ENCODE measurements at places on chromosomes 16 and 17.

DNA sequence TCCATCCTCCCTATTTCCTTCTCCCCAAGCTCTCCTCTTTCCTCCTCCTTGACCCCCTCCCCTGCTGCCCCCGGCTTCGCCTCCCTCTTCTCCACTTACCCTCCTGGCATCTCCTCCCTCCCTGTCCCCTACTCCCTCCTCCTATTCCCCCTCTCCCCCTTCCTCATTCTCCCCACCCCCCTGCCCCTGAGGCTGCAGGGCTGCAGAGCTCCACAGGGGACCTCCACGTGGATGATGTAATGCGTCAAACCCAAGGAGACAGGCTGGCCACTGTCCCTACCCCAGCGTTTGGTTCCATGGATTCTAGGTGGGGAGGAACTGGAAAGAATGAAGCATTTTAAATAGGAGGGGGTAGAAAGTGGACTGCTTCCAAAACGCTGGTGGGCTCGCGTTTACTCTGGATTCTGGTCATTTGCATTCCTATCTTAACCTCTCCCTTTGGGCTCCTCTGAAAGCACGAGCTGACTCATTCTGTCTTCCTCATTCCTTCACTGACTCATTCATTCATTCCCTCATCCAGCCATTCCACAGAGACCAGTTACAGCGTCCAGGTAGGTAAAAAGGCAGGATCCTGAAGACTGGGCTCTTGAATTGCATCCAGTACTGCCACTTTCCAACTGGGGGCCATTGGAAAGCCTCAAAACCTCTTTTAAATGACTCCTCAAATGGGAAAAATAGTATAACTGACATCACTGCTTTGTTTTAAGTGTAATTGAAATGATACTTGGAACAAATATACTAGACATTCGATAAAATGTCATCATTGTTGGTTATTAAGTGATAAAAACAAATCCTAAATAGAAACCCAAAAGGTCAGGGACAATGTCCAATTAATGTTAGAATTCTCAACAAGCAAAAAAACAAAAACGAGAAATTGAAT is 943 bp upstream of the COTL1 start:
- DNase-seq = peak; percentile 64

- DNase-seq = no peak
Measured at GRCh38 chr17:75499313-75500022, 15.9 kb downstream of the CASKIN2 start.

DNA sequence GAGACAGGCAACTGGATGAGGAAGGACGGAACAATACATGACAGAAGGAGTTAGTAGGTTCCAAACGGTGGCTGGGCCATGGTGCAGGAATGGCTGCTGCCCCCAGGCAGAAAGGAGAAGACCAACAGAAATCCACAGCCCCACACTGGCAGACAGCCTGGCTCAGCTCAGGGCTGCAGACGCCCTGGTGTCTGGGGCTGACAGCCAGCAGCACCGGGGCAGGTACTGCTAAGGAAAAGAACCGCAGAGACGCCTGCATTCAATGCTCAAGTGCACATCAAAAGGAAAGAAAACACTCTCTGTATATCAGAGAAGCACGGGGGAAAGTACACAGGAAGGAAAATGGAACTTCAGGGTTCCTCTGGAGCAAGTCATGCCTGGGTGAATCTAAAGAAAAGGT is 53.4 kb downstream of the GAS7 start:
- no peak for DNase-seq

GRCh38 chr16:48321317-48322036 is 63.7 kb downstream of the SIAH1 start:
- DNase-seq = no peak

- no peak for DNase-seq
Measured at GRCh38 chr17:19384723-19385391, 2.1 kb downstream of the MFAP4 start.

GRCh38 chr16:57764341-57765159 is 29.0 kb downstream of the KATNB1 start:
- DNase-seq = no peak

GRCh38 chr17:67280279-67280678 is 35.3 kb upstream of the HELZ start:
- DNase-seq = no peak

DNA sequence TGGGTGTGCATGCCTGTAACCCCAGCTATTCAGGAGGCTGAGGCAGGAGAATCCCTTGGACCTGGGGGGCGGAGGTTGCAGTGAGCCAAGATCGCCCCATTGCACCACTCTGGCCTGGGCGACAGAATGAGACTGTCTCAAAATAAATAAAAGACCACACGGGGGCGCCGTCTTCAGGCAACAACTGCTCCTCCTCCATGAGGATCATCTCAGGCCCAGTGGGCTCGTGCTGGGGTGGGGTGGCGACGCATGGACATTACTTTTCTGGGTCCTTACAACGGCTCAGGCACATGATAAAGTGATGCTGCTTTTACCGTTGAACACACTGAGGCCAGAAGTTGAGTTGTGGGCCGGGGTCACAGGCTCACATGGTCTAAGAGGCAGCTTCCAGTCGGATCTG is 56.2 kb downstream of the PRMT7 start:
- DNase-seq = no peak

- DNase-seq = no peak
Measured at GRCh38 chr16:80518436-80518835, 22.4 kb upstream of the DYNLRB2 start.

DNA sequence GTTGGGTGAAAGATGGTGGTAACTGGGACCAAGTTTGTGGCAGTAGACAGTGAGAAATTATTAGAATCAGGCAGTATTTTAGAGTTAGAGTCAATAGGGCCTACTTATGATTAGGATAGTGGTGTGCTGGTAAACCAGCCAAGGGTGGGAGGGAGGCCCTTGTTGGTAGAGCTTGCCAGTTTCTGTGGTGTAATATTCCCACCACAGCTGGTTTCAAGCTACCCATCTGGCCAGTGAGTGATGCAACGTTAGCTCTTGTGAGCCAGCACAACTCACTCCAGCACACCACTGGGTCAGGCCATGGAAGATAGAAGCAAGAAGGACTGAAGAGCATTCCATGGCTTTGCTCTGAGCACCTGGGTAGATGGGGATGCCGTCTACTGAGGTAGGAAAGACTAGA is 34.9 kb downstream of the GNAO1 start:
- DNase-seq = no peak

DNA sequence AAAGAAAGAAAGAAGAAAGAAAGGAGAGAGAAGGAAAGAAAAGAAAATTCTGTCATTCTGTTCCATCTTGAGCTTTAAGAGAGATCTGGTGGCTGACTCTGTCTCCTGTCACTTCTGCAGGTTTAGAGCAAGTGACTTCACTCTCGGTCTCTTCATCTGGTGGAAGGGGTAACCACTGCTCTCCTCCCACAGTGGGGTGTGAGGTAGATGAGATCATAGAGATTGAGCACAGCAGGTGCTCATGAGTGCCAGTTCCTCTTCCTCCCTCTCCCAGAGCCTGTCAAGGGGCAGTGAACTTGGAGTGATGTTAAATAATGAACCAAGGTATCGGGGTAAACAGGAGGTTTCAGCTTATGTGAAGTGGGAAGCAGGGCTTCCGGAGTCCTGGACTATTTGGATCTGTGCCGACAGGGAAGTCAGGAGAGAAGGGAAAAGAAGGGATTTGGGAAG is 47.7 kb downstream of the BEAN1 start:
- DNase-seq = no peak

DNA sequence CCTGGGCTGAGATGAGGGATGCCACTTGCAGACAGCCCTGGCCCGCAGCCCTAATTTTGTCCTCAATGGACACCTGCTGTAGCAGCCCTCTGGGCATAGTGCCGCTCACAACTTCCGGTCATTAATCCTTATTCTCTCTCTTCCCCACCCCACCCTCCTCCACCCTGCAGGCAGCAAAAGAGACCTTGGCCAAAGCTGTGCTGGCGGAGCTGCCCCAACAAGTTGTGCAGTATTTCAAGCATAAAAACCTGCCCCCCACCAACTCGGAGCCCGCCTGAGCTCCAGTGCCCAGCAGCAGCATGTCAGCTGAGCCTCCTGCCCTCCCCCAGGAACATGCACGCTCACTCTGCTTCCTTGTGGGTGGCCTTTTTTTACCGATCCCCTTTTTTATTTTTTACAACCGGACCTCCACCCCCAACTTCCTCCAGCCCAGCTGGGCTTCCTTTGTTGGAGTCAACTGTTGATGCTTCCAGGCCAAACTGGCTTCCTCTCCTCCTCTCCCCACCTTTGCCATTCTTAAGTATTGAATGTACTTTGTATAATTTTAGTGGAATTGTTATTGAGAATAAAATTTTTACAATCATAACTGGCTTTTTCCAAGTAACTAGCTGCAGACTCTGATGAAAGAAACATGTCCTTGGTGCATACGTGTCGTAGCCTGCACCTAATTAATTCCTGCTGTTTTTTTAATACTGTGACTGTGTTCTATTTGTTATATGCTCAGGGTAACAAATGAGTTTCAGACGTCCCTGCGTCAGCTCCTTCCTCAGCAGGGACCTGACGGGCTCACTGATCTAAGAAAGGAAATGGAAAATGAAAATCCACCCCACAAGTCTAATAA is 38.2 kb downstream of the PSME3IP1 start:
- DNase-seq = no peak

DNA sequence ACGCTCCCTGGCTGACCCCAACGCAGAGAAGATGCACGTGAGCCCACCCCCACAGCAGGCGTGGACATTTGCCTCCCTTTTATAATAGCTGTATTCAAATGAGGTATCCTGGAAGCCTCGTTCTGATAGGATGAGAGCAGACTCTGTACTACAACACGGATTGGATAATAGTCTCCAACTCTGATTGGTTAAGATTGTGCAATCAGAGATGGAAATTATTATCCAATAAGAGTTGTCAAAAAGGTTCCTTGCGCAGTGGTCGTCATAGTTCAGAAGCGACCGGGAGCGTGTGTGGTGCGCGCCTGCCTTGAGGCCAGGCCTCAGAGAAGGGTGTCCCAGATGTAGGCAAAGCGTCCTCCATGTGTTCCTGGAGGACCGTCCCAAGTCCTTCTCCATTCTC is 104.6 kb downstream of the USP22 start:
- no peak for DNase-seq

- DNase-seq = no peak
Measured at GRCh38 chr16:57538235-57538721, 1.9 kb upstream of the CCDC102A start.

- no peak for DNase-seq
Measured at GRCh38 chr17:63476854-63477479, at the start of gene ACE. Gene ACE (plus strand): TSS chr17:63477061. CDS start chr17:63477095, 34 bp downstream.

DNA sequence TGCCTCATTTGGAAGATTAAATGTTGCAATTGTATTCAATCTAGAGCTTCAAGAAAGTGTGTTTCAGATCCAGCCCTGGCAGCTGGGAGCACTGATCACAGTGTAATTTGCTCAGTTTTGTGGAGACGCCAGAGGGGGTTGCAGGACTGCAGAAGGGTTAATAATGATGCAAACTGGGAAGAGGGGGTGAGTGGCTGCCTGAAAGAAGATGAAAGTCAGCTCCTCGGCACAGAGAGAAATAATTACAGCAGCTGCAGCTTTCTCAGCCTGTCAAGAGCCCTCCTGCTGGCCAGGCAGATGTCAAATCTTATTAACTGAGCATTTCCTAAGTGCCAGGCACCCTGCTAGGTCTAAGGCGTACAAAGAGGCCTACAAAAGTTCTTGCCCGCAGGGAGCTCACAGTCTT is 97.7 kb downstream of the ZNF18 start:
- no peak for DNase-seq

DNA sequence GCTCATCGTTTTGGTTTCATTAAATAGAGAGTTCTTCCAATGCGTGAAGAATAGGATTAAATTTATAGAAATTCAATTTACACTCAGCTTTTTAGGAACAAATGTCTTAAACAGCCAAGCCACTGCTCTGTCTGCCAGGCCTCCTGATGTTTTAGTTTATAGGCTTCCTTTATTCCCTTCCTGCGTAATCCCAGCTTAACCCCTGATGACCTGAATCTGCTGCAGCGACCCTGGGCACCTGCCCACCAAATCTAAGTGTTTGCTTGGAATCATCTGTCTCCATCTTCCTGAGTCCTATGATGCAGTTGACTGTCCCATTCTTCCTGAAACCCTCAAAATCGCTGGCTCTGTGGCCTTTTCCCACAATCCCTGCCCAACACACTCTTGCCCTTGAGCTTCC is 179.9 kb downstream of the GSG1L start:
- DNase-seq = no peak

DNA sequence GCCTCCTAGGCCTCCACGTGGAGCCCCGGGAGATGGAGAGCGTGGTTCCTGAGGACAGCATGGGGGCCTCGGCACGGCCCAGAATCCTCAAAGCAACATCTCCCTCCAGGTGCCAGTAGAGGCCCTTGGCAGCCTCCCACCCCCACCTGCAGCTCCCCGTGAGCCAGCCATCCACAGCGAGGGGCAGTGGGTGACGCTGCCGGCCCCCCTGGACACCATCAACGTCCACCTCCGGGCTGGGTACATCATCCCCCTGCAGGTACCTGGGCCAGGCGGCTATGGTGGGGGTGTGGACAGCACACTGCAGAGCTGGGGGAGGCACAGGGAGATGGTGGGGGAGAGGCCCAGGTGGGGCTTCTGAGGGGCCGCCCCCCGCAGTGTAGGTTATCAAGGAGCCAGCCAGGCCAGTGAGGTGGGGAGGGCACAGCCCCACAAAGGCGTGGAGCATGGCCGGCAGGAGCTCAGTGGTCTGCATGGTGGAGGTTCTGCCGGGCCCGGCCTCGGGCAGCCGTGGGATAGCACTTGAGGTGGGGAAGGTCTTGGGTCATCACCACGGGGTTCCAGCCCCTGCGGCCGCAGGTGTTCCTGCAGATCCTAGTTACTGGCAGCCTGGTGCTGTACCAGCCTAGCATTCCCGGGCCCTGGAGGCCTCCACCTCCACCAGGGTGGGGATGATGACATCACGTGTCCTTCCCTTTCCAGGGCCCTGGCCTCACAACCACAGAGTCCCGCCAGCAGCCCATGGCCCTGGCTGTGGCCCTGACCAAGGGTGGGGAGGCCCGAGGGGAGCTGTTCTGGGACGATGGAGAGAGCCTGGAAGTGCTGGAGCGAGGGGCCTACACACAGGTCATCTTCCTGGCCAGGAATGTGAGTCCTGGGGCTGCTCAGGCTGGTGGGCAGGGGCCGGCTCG is 16.4 kb downstream of the GAA start:
- no peak for DNase-seq

- no peak for DNase-seq
Measured at GRCh38 chr16:48231727-48232492, 12.2 kb upstream of the LONP2 start.

GRCh38 chr16:14640538-14640937 is 7.8 kb downstream of the BFAR start:
- no peak for DNase-seq

DNA sequence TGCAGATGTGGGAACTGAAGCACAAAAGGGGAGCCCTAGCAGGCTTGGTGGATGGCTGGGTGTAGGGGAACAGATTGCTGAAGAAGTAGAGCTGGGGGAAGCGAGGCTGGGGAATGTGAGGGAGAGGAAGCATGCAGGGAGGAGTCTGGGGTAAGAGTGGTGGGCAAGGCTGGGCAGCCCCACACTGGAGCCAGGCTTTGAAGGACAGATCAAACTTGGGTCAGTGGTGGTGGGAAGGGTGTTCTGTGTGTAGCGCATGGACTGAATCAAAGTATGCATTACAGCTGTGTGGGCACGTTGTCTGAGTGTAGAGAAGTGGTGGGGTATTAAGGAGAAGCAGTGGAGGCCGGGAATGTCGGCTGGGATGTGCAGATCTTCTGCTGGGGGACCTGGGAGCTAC is 116.0 kb downstream of the CYLD start:
- DNase-seq = no peak

All from GOT3 (cell line).